ENCODE measurements at places on chromosomes 12 and 14.

DNA sequence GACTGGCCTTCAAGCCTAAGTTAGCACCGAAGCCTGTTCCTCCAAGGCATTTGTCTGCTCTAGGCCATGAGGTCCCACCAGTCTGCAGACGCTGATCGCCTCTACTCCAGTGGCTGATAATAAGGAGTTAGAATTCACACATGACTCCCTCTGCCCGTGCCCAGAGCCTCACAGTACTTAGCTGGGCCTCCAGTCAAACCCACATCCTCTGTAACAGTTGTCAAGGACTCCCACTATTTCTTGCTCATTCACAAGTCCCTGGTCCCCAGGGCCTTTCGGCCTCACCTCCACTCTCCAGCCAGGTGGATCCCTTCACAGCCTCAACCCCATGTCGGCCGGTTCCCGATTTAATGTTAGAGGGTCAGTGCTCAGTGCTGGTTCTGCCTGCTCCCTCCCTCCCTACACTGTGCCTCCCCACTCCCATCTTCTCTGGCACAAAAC lies 6.3 kb upstream of the KRT5 start:
- no peak for DNase-seq
- no peaks in the 10 kb centered on the region for H3K4me1 ChIP-seq
- no peak overlapping the region for H3K27ac ChIP-seq
- H3K4me3 ChIP-seq: no peak overlapping the region
- H3K27me3 ChIP-seq: no peaks in the 10 kb centered on the region

DNA sequence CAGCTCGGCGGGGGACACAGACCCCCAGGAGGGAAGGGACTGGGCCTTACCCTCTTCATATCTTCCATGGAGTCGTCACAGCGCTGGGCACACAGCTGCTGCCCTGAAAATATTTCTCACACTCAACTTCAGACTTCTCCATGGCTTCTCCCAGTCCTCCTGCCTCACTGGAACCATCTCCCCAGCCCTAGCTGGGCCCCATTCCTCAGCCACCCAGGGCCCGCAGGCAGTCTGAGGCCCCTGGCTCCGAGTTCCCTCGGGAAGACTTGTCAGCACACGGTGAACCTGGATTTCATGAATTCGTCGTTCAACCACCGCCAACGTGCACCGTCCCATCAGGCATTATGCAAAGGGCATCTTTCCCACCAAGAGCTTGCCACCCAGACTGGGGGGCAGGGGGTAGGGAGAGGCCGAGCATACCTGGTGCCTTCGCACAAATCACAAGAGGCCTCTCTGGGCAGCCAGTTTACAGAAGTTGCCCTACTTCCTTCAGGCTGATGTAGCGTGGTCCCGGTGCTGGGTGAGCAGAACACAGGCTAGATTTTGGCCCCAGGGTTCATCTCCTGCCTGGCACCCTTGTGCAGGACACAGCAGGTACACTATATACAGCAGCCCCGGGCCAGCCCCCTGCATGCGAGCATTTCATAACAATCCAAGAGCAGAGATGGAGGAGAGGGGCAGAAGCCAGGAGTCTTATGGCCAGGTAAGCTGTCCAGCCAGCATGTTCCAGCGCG lies 44.2 kb downstream of the LTBP2 start:
- H3K27ac ChIP-seq: peak overlapping the region; percentile 8
- no peaks in the 10 kb centered on the region for H3K27me3 ChIP-seq
- H3K4me3 ChIP-seq: no peak overlapping the region
- H3K4me1 ChIP-seq: peaks cover 35% of the 10 kb centered on the region
- no peaks in the 10 kb centered on the region for H3K36me3 ChIP-seq

DNA sequence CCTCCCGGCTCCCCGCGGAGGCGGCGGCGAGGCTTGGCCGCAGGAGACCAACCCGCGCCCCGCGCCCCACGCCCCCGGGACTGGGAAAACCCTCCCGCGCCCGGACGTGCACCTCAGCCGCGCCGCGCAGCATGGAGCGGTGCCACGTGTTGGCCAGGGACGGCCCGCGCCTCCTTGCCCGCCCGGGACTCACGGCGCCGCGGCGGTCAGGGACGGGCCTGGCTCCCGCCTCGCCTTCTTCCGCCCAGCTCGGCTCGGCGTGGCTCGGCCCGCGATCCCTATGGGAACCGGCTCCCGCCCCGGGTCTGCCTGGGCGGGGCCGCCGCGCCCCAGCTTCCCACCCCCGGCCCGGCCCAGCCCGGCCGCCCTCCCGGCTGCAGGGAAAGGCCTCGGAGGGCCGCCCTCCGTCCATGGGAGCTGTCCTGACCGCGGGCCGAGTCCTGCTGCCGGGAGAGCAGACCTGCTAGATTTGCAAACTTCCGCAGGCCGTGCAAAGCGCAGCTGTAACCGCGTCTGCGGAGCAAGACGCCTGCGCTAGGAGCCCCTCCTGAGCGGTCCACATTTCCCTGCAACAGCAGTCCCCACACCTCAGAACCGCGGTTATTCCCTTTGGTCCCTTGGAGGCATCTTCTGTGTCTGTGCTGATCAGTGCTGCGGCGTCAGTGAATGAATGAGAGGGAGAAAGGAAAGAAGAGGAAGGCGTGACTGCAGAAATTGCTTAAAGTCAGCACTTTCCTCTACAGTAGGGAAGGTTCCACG lies at the start of gene CDKL1:
TSS of gene CDKL1 (minus strand) at position 251 of the 759 bp plus-strand sequence. CDS start 1,013 bp downstream, outside the sequence.
- H3K36me3 ChIP-seq: no peaks in the 10 kb centered on the region
- no peaks in the 10 kb centered on the region for H3K27me3 ChIP-seq

DNA sequence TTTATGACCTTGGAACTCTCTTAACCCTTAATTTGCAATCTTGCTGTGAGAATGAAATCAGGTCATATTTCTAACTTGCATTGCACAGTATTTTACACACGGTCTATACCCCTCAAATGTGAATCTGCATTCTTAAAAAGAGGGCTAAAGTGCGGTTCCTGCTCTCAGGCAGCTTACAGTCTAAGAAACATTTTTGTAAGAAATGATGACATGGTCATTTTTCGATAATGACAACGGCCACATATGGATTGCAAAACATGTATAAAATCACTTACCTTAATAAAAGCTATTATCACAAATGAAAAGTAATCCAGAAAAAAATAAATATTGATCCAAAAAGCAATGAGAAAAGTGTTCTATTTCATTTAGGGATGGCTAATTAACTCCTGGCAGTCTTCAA lies 24.8 kb upstream of the TMEM132D start:
- no peak overlapping the region for H3K27ac ChIP-seq
- H3K4me1 ChIP-seq: no peaks in the 10 kb centered on the region
- H3K36me3 ChIP-seq: no peaks in the 10 kb centered on the region

GRCh38 chr14:79369359-79370332 lies 841.7 kb downstream of the DIO2 start:
- H3K36me3 ChIP-seq: no peaks in the 10 kb centered on the region
- no peak overlapping the region for H3K27ac ChIP-seq
- no peaks in the 10 kb centered on the region for H3K27me3 ChIP-seq

DNA sequence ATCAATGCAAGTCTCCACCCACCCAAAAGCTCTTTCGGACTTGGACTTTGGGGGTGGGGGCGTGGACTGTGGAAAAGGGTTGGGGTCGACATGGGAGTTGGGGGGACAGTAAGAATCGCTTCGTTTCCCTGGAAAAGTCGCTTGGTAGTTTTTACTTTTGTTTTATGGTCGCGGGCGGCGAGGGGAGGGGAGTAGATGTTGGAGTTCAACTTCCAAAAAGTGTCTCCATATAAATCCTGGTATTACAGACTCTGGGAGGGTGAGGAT lies 568 bp upstream of the BCL11B start:
- no peaks in the 10 kb centered on the region for H3K36me3 ChIP-seq
- H3K27me3 ChIP-seq: peaks cover 100% of the 10 kb centered on the region
- DNase-seq: no peak
- H3K4me3 ChIP-seq: peak overlapping the region; percentile 32
- peaks cover 7% of the 10 kb centered on the region for H3K4me1 ChIP-seq
- H3K27ac ChIP-seq: no peak overlapping the region

DNA sequence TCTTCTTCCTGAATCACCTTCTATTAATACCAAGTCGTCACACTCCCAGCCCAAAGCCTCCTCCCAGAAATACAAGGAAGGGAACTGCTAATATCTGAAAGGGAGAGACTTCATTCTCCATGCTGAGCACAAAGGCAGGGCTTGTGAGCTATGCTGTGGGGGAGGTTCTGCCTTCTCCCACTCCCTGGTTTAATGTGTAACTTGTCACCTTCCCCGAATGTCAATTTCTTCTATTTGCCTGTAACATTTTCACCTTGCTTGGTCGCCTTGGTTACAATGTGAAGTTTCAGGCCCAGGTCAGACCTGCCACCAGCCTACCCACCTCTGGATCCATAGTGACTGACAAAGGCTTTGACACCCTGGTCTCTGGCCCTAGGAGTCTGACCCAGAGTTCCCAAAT lies 82.0 kb upstream of the ESRRB start:
- no peak overlapping the region for H3K27ac ChIP-seq
- H3K36me3 ChIP-seq: no peaks in the 10 kb centered on the region
- no peak for DNase-seq
- peaks cover 3% of the 10 kb centered on the region for H3K27me3 ChIP-seq
- H3K4me1 ChIP-seq: no peaks in the 10 kb centered on the region
- H3K4me3 ChIP-seq: no peak overlapping the region

DNA sequence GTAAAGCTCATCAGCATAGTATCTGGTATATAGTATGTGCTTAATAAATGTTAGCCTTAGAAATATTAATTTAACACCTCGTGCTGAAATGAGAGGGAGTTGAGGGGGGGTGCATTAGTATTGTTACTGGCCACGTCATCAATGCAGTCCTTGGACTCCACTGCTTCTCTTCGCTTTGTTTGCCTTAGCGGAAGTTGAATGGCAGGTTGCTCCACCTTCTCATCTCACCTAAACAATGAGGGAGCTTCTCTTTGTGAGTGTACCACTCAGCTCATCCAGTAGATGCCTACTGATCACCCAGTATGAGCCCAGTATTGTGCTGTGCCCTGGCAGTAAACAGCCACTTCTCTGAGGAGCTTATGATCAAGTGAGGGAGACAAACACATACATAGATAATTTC lies 4.5 kb downstream of the TMEM117 start:
- H3K4me3 ChIP-seq: no peak overlapping the region
- no peak for DNase-seq
- H3K27me3 ChIP-seq: peaks cover 22% of the 10 kb centered on the region
- H3K4me1 ChIP-seq: peaks cover 8% of the 10 kb centered on the region

DNA sequence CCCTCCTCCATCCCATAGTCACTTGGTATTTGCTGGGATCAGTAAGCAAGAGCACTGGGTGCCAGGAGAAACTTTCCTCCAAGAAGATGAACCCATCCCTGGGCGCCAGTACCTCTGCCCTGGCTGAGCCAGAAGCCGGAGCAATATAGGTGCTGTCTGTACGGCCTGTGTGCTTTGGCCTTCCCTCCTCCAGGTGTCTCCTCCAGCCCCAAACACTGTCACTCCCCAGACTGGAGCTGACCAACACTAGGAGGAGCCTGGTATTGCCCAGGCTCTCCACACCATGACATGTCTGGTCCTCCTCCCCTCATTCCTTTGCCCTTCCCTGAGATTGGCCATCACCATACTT lies 4.9 kb downstream of the GSTZ1 start:
- no peaks in the 10 kb centered on the region for H3K36me3 ChIP-seq
- no peaks in the 10 kb centered on the region for H3K27me3 ChIP-seq
- no peak overlapping the region for H3K4me3 ChIP-seq
- H3K27ac ChIP-seq: no peak overlapping the region
- no peak for DNase-seq
- H3K4me1 ChIP-seq: no peaks in the 10 kb centered on the region

DNA sequence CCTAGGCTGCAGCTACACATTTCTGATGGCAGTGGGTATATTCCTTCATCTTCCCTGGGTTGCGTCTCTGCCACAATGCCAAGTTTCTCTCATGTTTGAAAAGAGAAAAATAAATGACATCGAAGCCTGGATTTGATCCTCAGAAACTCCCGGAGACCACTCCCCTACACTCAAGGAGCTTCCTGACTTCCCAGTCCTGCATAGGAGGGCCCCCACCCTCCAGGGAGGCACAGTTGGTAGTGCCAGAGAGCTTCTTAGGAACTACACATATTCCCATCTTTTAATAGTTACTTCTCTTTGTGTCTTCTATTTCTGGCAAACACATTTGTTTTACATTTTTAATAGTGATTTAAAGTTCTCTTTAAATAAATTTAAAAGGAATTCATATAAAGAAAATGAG lies 30.7 kb downstream of the AP5M1 start:
- no peaks in the 10 kb centered on the region for H3K4me1 ChIP-seq
- no peak overlapping the region for H3K27ac ChIP-seq
- no peaks in the 10 kb centered on the region for H3K36me3 ChIP-seq
- H3K27me3 ChIP-seq: no peaks in the 10 kb centered on the region
- no peak for DNase-seq
- no peak overlapping the region for H3K4me3 ChIP-seq

- no peak for DNase-seq
- H3K27me3 ChIP-seq: no peaks in the 10 kb centered on the region
- peak overlapping the region; percentile 42 for H3K4me3 ChIP-seq
- no peaks in the 10 kb centered on the region for H3K36me3 ChIP-seq
- peaks cover 53% of the 10 kb centered on the region for H3K4me1 ChIP-seq
- peak overlapping the region; percentile 91 for H3K27ac ChIP-seq
Observed at GRCh38 chr12:124389725-124390441, 95.0 kb downstream of the RFLNA start.

DNA sequence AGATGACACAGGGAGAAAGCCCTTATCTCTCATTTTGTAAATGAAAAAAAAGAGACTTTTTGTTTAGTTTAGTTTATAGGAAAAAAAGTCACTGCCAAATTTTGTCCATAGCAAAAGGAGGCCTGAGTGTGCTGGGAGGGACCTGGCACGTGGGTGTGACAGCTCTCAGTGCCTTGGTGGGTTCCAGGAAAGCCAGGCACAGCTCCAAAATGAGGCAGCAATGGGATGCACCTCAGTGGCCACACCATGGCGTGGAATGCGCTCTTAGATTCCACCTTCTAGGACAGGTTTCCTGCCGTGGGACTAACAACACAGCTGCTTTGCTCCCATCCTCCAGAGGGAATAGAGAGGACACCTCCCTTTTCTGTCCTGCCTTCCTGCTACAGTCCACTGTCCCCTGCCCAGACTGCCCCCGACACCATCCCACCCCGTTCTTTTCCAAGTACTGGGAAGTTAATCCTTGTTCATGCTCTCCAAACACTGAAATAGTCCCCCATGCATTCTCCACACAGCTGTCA lies 207.6 kb downstream of the EMP1 start:
- H3K4me3 ChIP-seq: no peak overlapping the region
- H3K4me1 ChIP-seq: no peaks in the 10 kb centered on the region
- DNase-seq: no peak

DNA sequence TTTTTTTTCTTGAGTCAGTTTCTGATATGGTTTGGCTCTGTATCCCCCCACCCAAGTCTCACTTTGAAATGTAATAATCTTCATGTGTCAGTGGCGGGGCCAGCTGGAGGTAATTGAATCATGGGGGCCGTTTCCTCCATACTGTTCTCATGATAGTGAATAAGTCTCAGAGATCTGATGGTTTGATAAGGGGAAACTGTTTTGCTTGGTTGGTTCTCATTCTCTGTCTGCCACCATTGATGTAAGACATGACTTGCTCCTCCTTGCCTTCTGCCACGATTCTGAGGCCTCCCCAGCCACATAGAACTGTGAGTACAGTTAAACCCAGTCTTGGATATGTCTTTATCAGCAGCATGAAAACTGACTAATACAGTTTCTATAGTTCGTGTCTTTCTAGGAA lies 42.9 kb downstream of the WNK1 start:
- no peak overlapping the region for H3K27ac ChIP-seq
- H3K4me3 ChIP-seq: no peak overlapping the region
- peaks cover 91% of the 10 kb centered on the region for H3K4me1 ChIP-seq
- H3K27me3 ChIP-seq: no peaks in the 10 kb centered on the region
